ENCODE measurements at places on chromosomes 7 and 10.

DNA sequence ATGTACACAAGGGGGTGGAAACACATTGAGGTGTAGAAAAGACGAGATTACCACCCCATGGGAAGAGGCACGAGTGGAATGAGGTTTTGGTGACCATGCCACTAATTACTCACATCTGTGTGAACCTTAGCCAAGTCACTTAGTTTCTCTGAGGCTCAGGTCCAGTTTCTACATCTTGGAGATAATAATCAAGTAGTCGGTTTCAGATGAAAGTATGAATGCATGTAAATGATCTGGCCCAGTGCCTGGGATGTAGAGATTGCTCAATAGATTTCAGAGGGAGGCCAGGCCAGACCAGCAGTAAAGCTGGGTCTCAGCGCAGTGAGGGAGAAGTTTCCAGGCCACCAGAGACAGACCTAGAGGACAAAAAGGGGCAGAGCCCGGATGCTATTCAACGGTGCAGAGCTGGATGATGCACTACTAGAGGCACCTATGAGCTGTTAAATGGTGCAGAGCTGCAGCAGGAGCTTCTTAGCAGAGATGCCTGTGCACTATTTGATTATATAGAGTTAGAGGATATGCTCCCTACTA, 725.1 kb downstream of the GRID1 start:
- no peak for DNase-seq

DNA sequence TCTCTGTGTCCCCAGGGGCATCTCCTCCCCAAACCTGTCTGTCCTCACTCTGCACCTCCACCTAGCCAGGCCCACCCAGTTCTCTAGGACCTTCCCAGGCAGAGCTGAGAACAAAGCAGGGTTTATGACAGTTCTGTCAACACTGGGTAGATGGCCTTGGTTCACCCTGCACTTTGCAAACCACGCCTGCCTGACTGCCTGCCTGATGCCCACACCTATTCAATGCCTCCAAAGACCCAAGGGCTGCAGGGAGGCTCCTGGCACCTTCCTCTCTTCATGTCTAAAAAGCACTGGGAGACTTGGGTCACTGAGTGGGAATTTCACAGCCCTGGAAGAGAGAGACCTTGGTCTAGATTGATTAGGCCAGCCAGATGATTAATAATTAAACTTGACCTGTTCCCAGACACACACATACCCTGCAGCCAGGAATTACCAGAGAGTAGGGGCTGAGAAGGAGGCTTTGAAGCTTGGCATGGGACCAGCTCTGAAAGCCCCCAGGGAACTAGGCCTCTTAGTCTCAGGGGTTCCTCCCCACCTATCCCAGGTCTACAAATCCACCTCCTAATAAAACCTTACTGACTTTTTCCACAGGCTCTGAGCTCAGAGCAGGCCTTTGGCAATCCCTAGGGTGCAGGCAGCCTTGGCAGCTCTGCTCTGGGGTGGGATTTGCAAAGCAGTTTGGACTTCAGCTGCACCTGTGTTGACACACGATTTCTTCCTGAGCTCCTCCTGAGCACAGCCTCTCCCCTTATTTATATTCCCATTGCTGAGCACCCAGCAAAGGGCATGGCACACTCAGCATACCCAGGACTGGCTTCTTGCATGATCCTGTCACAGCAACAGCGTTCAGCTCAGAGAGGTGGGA, 25.7 kb upstream of the PDCD4 start:
- no peak for DNase-seq

- no peak for DNase-seq
Measured at GRCh38 chr7:36198854-36199266, 45.8 kb downstream of the EEPD1 start.

DNA sequence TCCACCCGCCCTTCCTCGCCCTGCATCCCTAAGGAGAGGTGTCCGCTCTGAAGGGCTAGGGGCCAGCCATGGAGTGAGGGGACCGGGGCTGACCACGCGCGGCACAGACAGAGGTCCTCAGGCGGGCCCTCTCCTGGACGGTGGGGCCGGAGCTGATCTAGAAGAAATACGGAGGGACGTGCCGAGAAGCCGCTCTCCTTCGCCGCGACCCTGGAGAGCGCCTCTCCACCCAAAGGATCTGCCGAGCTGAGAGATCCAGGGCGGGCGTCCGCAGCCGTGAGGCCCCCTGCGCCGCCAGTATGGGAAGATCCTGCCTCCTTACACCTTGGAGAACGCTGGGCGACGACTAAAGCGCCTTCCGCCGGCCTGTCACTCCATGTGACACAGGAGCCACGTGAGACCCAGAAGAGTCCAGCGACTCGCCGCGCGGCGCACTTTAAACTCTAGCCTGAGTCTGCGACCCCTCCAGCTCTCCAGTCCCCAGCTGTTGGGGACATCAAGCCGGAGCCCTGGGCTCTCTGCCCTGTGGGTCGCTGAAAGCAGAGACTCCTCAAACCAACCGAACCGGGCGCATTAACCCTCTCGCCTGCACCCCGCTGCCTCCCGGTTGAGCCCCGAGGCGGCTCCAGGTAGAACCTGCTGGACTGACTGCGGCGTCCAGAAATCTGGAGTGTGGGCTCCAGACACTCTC, 1.5 kb upstream of the SFMBT2 start:
- DNase-seq = no peak

GRCh38 chr10:9096288-9096687, 1041.8 kb downstream of the GATA3 start:
- no peak for DNase-seq

GRCh38 chr7:1078985-1079384, 8.9 kb upstream of the GPER1 start:
- no peak for DNase-seq

DNA sequence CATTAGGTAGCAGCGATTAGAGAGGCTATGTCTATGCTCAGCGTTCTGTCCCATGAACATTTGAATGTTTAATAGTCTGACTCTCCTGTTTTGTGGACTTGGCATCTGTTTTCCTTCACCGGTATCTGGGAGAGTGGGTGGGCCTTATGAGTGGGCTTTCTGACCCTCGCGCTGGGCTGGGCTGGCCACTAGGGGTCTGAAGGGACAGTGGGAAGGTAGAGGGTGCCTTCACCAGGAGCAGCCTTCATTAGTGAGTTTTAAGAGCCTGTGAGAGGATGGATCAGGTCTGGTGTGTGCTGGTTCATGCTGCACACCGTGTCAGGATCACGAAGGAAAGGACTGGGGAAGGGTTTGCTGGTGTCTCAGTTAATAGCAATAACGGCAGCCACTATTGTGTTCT, 33.4 kb downstream of the DCLRE1A start:
- DNase-seq = no peak

GRCh38 chr10:60167050-60167449, 222.6 kb downstream of the ANK3 start:
- DNase-seq = no peak

GRCh38 chr10:116774728-116775151, 32.4 kb upstream of the HSPA12A start:
- DNase-seq = no peak

DNA sequence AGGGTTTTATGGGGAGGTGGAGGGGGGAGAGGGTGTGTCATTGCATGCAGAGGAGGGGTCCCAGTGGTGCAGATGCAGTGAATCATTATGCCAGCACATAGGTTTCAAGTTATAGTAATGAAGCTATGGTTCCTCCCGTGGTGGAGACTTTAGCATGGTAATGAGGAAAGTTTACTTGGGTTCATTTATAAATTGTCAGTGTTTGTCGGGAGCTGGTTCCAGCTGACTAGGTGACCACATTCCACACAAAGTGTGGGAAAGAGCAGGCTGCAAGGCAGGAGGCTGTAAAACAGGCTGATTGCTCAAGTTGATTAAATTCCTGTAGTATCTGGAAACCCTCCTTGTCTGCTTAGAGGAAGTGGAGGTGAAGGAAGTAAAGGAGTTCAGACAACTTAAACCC, 78.9 kb downstream of the SRI start:
- no peak for DNase-seq

- DNase-seq = no peak
Measured at GRCh38 chr7:84251277-84251781, 56.7 kb upstream of the SEMA3A start.

- DNase-seq = no peak
Measured at GRCh38 chr10:60508831-60509230, 119.2 kb upstream of the ANK3 start.

- no peak for DNase-seq
Measured at GRCh38 chr7:101856473-101857357, 39.3 kb downstream of the CUX1 start.

DNA sequence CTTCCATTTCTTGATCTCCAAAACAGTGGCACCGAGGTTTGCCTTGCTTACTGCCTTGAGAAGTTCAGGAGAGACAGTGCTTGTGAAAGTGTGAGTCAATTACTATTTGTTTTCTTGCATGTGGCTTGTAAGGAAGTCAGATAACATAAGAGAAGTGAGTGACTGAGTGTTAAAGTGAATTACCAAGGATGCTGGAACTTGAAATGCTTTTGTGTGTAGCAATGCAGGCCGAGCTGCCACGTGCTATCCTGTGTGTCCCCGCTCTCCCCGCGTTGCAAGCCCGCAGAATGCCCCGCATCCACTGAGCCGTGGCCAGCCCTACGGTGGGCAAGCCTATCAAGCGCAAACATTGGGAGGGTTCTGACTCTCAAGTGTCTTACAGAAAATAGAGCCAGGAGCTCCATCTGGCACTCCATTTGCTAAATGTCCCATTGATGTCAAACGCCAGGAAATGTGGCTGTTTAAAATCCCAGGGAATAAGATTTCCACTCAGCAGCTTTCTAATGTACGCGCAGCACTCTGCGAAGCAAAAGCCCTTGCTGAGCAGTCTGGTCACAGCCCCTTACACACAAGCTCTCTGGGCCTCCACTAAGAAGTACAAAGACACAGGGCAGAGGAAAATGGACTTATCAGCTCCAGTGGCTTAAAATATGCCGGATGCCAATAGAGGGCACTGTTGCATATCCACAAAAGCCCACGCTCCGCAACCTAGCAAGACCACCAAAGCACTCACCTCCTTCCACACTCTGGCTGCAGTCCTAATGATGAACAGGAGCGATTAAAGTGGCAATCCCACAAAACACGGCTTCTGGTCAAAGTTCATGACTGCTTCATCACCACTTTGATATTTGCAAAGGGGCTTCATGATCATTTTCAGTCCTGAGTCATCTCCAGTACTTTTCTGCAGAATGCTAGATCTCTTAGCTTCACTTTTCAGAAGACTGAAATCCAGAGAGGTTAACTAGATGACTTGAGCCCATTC, 158.0 kb upstream of the ITGB1 start:
- no peak for DNase-seq

DNA sequence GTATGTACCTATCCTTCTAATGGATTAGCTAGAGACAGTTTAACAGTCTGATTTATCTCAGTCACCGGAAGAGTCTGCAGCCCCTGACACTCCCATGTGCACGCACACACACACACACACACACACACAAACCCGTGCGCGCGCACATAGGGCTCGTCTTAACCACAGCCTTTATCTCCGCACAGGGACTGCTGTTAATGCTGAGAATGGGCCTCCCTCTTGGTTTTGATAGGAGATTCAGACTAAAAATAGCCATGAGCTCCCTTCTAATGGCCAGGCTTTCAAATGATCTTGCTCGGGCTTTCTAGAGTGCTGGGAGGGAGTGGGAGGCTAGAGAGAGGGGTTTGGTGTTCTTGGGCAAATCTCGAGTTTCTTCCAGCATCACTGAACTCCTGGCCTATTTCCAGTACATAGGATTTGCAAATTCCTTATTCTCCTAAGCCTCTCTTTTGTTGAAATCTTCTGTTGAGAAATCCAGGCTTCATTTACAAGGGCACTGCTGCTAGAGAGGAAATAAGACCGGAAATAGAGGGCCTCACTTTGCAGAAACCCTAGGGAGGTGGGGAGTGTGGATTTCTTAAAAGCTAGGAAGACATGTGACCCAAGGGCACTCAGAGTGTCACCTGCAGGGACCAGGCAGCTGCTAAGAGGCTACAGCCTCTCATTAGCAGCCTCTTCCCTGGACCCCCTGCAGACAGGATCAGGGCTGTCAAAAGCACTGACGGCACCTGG, 2.4 kb downstream of the TMEM72 start:
- DNase-seq = no peak

DNA sequence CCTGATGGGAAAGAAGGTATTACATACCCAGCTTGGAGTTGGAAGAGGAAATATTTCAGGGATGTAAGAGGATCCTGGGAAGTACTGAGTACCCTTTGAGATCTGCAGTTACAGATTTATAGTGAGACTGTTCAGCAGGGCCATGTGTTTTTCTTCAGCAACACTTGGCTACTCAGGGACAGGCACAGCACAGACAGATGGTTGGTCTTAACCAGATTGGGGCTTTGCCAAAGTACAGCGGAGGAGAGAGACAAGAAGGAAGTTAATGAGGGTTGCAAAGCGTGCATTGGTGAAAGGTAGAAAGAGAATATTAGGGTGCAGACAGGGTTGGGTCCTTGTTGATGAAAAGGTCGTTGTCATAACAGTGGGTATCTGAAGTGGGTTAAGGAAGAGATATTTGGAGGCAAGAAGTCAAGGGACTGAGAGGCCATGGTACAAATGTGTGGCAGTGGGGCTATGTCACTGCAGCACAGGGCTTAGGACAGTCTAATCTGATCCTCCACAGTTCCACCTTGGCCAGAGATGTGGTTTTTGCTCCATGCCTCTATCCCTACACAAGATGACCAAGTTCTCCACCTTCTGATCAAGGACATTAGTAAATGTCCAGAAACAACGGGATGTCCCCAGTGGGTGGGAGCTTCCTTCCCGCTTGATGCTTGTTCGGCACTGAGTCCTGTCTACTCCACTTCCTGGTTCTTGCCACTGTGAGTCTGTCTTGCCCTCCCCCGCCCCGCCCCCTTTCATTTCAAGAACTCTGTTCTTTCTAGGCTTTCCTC, 18.9 kb upstream of the DNAJC1 start:
- peak; percentile 78 for DNase-seq

- no peak for DNase-seq
Measured at GRCh38 chr7:155745737-155746136, 66.5 kb downstream of the SHH start.

DNA sequence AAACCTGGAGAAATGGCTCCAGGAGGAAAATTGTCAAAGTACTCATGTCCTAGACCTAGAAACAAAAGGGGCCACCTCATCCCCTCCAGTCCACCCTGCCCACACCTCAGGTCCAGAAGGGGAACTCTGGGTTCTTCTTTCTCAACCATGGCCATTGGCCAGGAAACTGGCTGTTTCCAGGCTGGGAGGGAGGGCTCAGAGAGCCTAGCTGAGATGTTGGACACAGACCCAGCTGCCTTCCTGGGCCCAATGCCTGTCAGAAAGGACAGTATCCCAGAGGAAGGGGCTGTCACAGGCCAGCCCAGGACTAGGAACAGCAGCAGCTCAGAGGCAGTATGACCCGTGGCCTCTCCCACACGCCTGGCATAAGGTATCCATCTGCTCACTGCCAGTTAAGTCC, 9.6 kb downstream of the GRID1 start:
- no peak for DNase-seq

DNA sequence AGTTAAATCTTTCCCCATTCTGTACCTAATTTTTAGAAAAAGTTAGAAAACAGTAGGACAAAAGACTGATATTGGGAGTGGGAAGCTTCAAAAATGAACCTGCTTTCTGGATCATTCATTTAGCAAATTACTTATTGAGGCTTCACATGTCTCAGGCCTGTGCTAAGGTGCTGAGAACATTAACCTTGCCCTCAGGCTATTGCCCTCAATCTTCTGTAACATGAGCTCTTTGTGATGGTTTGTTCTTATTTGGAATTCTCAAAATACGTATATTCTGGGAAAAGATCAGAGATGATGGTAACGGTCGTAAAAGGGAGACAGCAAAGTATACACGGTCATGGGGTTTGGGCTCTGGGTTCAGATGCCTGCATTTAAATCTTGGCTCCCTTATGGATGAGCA, 39.5 kb upstream of the PRKG1 start:
- DNase-seq = no peak

- DNase-seq = no peak
Measured at GRCh38 chr10:11397980-11398580, 213.4 kb downstream of the USP6NL start.

GRCh38 chr7:93981480-93981874, 22.7 kb downstream of the BET1 start:
- no peak for DNase-seq

Data from DMS 273 treated with DMSO at 0.1 percent for 48 hours (cell line).